ENCODE measurements at places on chromosomes 13 and 19.

GRCh38 chr19:2646866-2647535, 55.5 kb downstream of the GNG7 start:
- no peak for DNase-seq

GRCh38 chr13:109154546-109154945, 525.1 kb downstream of the MYO16 start:
- DNase-seq, result no peak

GRCh38 chr13:113245849-113246796, 36.7 kb downstream of the CUL4A start:
- DNase-seq, result no peak

DNA sequence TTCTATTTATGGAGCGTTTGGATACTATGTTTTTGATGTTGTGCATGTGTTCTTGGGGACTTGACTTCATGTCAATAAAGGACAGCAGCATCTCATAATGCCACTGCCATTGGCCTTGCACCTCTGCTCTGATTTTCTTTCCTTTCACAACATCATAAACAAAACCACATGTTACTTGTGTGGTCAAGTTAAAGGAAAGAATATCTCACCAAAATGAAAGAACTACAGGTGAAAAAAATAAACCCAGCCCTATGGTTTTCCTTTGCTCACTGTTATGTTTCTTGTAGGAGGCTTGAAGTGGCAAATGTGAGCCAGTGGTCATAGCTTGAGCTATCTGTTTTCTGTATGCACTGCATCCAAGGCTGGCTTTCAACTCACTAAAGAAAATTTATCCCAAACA, 240.4 kb downstream of the KCNRG start:
- no peak for DNase-seq

DNA sequence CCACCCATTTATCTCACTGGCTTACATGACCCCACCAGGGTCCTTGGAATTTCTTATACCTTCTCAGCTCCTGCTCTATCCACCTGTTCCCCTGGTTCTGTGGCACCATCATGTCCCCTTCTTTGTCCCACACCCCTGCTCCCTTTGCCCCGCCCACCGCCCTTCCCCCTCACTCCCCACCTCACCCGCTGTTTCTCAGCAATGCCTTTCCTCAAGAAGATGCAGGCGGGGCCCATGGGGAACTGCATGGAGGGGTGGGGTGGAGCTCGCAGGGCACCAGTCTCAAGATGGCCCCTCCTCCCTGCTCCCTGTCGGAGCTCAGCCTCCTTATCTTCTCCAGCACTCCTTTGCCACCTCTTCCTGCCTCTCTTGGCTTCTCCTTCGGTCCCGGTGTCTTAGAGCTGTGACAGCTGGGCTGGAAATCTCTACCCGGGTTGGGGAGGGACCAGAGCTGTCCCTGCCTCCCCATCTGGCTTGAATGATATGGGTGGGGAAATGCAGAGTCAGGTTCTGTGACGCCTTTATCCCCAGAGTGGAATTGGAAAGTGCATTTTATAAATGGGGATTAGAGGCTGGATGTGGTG, at the start of gene CABP5:
CABP5 (minus strand) TSS at position 405 of the 584 bp plus-strand sequence; CDS start at position 248, 157 bp downstream.
- DNase-seq, result no peak

DNA sequence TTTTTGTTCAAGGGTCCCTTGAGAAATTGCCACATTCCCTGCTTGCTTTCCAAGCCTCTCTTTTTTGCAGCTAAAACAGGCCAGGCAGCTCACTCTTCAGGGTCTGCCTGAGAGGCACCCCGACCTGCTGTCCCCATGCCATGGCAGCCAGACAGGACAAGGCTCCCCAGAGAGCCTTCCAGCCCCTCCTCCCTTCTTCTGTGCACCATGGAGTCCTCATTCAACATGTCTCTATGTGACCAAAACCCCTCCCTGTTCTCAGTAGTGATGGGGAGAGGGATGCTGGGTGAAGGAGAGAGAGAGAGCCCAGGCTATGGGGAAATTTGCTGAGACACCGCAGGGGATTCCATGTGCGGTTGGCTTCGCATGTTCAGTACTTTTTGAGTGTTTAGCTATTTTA, 384.2 kb upstream of the ZNF507 start:
- DNase-seq, result no peak

DNA sequence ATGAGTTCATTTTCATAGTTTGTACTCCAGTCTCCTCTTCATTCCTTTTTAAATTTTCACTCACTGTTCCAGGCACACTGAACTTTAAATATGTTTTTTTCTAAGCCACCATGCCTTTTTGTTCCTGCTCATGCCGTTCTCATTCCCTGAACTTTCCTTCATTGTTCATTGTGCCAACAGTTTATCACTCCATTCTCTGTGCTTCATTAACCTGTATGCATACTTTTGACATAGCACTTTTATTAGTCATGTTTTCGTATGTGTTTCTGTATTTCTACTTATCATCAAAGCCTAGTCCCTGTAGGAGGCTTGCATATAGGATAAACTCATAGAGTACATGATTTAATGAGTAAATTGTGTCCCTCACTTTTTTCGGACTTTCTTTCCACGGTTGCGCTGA, 65.3 kb downstream of the PCDH20 start:
- DNase-seq, result no peak

DNA sequence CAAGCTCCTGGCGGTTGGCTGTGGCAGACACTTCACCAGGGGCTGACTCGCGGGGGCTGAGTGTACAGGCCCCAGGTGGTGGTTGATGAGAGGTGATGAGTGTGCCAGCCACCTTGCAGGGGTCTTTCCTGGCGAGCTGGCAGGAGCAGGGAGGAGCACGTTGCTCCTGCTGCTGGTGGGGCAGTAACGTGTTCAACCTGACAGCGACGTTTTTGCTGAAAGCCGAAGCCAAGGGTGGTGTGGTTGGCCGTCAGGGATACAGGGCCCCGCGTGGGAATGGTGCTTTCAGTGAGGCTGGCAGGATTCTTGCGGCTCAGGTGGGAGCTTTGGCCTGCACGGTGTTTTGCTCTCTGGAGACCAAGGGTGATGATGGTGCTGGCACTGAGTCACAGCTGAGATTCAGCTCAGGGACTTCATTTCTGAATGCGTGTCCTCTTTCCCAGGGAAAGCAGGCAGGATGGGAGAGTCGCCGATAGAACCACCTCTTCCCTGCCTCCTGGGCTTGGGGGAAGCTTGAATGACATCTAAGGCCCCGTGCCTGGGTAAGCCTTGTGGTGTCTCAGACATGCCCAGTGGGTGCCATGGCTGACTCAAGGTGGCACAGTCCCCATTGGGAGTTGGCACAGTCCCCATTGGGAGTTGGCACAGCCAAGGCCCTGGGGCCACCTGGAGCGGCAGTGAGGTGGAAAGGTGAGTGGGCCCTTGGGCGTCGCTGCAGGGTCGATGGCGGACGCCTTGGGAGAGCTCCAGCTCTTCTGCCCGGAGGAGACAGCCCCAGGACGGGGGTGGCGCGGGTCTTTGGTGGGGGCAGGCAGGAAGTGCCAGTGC, 8.8 kb downstream of the DAZAP1 start:
- DNase-seq, result no peak

DNA sequence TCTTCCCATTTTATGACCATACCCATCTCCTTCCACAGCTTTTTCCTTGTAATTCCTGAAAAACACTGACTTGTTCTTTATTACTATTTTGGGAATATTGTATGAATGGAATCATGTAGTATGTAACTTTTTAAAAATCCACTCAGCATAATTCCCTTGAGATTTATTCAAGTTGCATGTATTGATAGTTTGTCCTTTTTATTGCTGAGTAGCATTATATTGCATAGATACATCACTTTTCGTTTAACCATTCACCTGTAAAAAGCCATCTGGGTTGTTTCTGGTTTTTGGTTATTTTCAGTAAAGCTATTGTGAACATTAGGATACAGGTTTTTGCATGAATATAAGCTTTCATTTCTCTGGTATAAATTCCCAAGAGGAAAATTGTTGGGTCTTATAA, 115.4 kb downstream of the GPC5 start:
- no peak for DNase-seq

DNA sequence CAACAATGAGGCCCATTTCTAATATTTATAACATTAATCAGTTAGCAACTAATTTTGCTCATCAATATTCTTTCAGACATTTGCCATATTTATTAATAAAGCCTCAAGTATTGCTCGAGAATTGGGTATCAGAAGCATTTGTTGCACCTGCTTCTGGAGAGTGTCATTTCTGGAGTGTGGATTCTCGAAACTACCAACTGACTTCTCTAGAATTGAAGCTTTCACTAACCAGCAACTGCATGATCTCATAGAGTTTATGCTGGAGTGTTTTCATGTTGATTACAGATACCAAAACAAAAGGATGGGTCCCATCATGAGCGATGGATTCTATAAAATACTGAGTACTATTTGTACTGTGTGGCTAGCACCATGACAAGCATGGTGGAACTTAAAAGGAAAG, 121.0 kb upstream of the SLC7A1 start:
- DNase-seq, result no peak

- no peak for DNase-seq
Measured at GRCh38 chr13:97403893-97404750, 29.8 kb upstream of the RAP2A start.

DNA sequence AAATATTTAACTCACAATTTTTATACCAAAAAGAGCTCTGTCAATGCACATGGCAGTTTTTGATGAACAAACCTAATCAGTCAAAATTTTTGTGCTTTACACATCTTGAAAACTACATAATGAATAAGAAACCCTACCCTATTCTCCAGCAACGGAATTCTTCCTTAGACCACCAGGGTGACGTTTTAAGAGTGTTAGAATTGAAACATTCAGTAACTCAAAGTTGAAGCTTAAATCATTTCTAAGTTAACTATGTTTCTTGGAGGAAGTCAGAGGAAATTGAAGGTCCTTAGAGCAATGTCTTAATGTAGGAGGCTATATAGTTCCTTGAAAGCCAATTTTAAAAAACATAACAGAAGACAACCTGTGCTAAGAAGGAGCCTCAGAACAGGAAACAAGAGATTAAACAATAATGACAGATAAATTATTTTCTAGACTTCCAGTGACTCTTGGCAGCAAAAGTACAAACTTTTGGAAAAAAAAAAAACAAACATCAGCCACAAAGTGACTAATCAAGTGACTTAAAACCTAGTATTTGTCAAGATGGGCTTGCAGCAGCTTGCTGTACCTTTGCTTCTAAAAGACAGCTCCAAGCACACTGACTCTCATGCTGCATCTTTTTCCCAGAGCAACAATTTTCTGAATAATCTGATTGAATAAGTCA, 6.2 kb downstream of the SPRY2 start:
- DNase-seq, result no peak

DNA sequence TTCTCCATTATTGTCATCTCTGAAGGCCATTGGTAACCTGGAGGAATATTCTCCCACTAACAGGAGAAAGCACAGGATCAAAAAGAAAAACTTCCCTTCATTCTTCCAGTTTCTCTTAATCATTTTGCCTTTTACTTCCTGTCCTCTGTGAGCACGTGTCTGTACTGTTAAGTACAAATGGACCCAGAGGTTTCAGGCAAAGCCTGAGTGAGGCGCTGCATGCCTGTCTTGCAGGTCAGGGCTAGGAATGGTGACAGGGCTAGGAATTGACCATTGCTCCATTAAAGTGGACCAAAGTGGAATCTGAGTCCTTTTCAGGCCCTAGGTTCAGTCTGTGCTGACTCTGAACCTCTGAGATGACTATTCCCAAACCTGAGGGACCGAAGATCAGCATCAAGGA, 326.7 kb downstream of the SHISA2 start:
- DNase-seq, result no peak

DNA sequence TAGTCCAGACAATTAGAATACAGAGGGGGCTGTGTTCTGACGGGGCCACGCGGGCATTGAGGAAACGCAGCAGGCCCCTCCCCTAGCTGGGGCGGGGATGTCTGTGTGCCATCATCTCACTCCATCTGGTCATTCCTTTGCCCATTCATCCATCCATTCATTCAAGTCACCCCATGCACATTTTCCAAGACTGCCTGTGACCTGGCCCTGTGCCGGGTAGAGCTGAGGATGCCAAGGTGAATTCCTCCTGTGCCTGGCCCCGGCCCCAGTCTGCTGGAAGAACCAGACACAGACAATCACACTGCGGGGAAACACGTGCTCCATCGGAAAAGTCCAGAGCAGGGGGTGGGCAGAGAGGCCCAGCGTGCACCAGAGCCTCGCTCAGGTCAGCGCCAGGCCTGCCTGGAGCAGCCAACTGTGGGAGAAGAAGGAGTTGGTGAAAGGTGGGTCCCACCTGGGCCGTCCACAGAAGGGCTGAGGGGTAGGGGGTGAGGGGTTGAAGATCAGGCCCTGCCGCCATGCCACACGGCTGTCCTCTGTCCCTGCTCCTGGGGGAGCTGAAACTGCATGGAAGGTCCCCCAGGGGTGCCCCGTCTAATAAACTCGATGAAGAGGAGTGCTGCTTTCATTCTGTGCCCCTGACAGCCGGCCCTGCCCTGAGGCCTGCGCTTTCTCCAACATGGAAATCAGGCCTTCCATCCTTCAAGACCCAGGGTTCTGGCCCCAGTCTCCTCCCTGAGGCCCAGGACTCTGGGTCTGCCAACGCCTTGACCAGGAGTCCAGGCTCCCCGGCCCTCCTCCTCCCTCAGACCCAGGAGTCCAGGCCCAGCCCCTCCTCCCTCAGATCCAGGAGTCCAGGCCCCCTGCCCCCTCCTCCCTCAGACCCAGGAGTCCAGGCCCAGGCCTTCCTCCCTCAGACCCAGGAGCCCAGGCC, 1.6 kb upstream of the CACNG6 start:
- DNase-seq, result no peak

DNA sequence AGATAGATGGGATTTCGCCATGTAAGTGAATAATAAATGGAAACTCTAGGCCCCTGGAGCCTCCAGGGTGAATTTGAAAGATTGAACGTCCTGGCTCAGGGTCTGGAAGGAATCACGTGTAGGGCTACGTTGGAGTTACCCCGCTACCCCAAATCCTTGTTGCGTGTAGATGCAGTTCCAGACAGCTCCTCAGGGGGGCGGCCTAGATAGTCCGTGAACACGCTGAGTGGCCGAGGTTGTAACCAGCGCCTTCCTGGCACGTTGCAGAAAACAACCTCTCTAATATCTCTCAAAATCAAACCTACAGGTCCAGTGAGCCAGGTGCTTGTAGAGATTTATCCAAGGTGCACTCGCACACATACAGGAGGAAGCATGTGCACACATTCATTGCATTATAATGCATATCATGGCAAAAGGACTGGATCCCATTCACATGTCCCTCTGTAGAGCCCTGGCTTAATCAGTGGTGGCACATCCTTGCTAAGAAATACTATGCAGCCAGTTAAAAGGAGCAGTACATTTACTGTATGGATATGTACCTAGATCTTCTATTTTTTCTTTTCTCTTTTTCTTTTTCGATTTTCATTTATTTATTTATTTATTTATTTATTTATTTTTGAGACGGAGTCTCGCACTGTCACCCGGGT, 2.5 kb upstream of the KEAP1 start:
- DNase-seq, result peak; percentile 75

DNA sequence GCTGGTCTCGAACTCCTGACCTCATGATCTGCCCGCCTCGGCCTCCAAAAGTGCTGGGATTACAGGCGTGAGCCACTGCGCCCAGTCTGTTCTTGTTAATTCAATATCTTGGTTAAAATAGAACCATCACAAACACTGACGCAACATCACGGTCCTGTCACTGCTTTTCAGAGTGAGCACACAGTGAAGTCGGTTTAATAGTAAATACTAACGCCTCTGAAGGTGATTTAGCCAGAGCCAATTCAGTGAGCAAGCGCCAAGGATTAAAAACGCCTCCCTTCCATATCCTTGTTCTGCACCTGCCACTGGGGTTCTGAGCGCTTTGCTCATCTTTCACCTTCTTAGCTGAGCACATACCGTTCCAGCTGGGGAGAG, 30.3 kb downstream of the LAMP1 start:
- peak; percentile 34 for DNase-seq

Measured in prostate gland (tissue), 2 donors.